ENCODE measurements at places on chromosomes 6 and 20. TPM values are rescaled to one million over a fixed set of nuclear protein-coding genes. Genes with fewer than 3 reads are reported as not detected.

- H3K36me3 ChIP-seq = no peaks in the 10 kb centered on the region
- no peaks in the 10 kb centered on the region for H3K27me3 ChIP-seq
- H3K4me1 ChIP-seq = no peaks in the 10 kb centered on the region
- no peak for DNase-seq
Observed at GRCh38 chr20:12086359-12086758, 168.7 kb downstream of the BTBD3 start.

DNA sequence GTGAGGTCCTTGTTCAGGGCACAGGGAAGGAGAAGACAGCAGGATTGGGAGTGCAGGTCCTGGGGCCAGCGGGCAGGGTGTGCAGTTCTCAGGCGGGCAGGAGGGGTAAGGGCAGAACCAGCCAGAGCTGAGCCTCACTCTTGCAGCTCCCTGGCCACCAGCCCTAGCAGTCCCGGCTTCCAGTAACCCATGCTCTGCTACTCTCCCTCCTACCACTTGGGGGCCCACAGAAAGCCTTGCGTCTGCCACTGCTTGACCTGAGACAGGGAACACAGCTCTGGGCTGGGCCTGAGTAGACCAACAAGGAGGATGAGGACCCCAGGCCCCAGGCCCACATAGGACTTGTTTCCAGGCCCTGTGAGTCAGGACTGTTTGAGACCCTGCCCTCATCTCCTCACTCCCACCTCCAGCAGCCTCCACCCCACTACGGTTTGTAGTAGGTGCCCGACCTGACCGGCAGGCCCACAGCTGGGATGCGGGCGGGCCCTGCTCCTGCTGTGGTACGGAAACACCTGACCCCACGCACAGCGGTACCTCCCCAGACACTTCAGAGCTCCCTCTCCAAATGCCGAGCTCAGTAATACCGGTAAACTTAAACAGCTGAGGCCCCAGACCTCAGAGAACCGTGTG lies 39.2 kb downstream of the KCNK5 start:
- H3K27ac ChIP-seq = no peak overlapping the region
- peak; percentile 92 for DNase-seq
- H3K4me1 ChIP-seq = peaks cover 16% of the 10 kb centered on the region
- H3K4me3 ChIP-seq = no peak overlapping the region
- peaks cover 56% of the 10 kb centered on the region for H3K36me3 ChIP-seq

- no peaks in the 10 kb centered on the region for H3K4me1 ChIP-seq
- H3K27ac ChIP-seq = peak overlapping the region; percentile 47
- no peak overlapping the region for H3K4me3 ChIP-seq
- no peaks in the 10 kb centered on the region for H3K36me3 ChIP-seq
Observed at GRCh38 chr6:150452428-150453243, 83.8 kb downstream of the IYD start.

GRCh38 chr6:22383016-22383415 lies 86.2 kb upstream of the PRL start:
- H3K4me3 ChIP-seq = no peak overlapping the region
- no peak overlapping the region for H3K27ac ChIP-seq
- no peaks in the 10 kb centered on the region for H3K36me3 ChIP-seq
- no peaks in the 10 kb centered on the region for H3K4me1 ChIP-seq
- no peak for DNase-seq
- no peaks in the 10 kb centered on the region for H3K27me3 ChIP-seq

GRCh38 chr6:147205690-147206600 lies 1.7 kb downstream of the STXBP5 start:
- peaks cover 7% of the 10 kb centered on the region for H3K4me1 ChIP-seq
- no peak overlapping the region for H3K27ac ChIP-seq
- H3K4me3 ChIP-seq = peak overlapping the region; percentile 96
- DNase-seq = no peak
- no peaks in the 10 kb centered on the region for H3K27me3 ChIP-seq

- H3K27me3 ChIP-seq = no peaks in the 10 kb centered on the region
- H3K27ac ChIP-seq = no peak overlapping the region
- H3K4me3 ChIP-seq = no peak overlapping the region
- no peaks in the 10 kb centered on the region for H3K4me1 ChIP-seq
Observed at GRCh38 chr6:110882274-110882619, 7.7 kb downstream of the AMD1 start.

DNA sequence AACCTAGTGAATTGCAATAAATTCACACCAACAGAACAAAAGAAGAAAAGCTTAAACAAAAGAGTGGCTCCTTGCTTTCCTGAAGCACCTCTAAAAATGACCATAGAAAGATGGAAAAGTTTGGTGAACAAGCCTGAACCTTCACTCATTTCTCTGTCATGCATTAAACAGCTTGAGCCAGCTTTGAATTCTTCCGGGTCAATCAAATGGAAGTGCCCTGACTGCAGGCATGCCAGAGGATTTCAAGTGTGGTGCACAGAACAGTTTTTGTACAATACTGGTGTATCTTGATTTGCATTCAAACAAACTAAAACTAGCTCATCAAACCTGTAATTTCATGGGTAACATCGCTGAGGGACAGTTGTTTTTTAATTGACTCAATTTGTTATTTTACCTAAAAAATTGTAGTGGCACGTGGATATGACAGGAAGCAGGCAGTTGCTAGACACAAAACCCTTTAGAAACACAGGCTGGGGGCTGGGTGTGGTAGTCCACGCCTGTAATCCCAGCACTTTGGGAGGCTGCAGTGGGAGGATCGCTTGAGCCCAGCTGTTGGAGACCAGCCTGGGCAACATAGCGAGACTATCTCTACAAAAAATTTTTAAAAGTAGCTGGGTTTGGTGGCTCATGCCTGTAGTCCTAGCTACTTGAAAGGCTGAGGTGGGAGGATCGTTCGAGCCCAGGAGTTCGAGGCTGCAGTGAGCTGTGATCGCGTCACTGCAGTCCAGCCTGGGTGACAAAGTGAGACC lies 9.1 kb downstream of the CASS4 start:
- H3K27ac ChIP-seq = no peak overlapping the region
- H3K27me3 ChIP-seq = no peaks in the 10 kb centered on the region
- H3K36me3 ChIP-seq = no peaks in the 10 kb centered on the region
- H3K4me1 ChIP-seq = no peaks in the 10 kb centered on the region
- DNase-seq = no peak
- H3K4me3 ChIP-seq = no peak overlapping the region

DNA sequence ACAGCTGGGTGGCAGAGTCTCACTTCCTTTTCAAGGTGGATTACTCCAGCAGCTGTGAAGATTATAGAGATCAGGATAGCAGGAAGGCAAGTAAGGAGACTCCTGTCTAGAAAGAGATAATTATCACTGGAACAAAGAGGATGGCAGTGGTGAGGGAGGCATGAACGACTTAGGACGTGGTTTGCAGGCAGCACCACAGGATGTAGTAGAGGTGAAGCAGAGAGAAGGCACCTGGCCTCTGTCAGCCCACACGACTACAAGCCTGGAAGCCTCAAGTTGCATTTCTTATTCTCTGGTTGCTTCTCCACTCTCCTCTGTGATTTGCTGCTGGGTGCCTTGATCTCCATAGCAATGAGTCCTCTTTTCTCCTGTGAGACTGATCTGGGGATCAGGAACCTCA lies 62.7 kb downstream of the TSHZ2 start:
- no peaks in the 10 kb centered on the region for H3K27me3 ChIP-seq
- no peak overlapping the region for H3K27ac ChIP-seq
- DNase-seq = peak; percentile 51
- H3K36me3 ChIP-seq = no peaks in the 10 kb centered on the region

DNA sequence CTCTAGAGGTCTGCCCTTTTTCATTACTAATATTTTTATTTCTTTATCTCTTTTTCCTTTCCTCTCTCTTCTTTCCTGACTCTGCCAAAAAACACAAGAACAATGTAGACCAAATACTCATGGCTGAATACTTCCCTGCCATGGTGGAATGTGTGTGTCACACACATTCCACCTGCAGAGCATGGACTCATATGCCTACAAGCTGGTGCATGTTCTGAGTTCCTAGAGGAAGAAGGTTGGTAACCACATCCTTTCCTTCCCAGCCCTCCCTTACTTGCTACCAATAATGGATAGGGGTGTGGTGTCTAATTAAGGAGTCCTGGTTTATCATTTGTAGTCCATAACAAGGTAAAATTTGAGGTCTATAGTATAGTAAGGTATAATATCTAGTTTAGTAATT lies 15.2 kb upstream of the CST9L start:
- no peak overlapping the region for H3K27ac ChIP-seq
- no peaks in the 10 kb centered on the region for H3K27me3 ChIP-seq
- DNase-seq = no peak
- no peaks in the 10 kb centered on the region for H3K4me1 ChIP-seq
- H3K4me3 ChIP-seq = no peak overlapping the region

The SEL1L2 gene
- not detected for total RNA-seq

The AK9 gene
- 2.7 TPM for total RNA-seq

- no peaks in the 10 kb centered on the region for H3K27me3 ChIP-seq
- DNase-seq = no peak
- no peak overlapping the region for H3K27ac ChIP-seq
- H3K36me3 ChIP-seq = no peaks in the 10 kb centered on the region
- H3K4me3 ChIP-seq = no peak overlapping the region
- peaks cover 4% of the 10 kb centered on the region for H3K4me1 ChIP-seq
Observed at GRCh38 chr20:9329355-9330101, 184.9 kb upstream of the LAMP5 start.

GRCh38 chr6:105917038-105917695 lies 169.0 kb upstream of the PRDM1 start:
- no peak for DNase-seq
- no peak overlapping the region for H3K27ac ChIP-seq
- H3K4me1 ChIP-seq = no peaks in the 10 kb centered on the region
- no peaks in the 10 kb centered on the region for H3K27me3 ChIP-seq
- no peak overlapping the region for H3K4me3 ChIP-seq

DNA sequence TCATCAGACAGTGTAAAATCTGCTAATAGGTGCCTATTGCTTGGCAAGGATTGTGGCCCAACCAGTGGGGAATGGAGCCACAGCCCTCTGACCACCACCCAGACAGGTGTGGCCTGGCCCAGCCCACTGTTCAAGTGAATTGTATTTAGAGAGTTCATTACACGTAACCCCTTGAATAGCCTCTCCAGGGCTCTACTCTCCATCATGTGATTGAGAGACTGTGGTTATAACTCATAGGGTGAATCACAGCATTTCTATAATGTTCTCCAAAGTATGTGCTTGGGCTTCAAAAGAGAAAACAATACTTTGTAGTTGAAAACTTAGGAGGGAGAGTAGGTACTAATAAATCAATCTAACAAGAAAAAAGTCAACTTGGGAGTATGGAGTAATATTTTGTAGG lies 38.4 kb downstream of the ALDH8A1 start:
- no peaks in the 10 kb centered on the region for H3K4me1 ChIP-seq
- no peak overlapping the region for H3K4me3 ChIP-seq
- H3K27me3 ChIP-seq = no peaks in the 10 kb centered on the region
- no peak for DNase-seq
- H3K27ac ChIP-seq = no peak overlapping the region
- H3K36me3 ChIP-seq = no peaks in the 10 kb centered on the region

DNA sequence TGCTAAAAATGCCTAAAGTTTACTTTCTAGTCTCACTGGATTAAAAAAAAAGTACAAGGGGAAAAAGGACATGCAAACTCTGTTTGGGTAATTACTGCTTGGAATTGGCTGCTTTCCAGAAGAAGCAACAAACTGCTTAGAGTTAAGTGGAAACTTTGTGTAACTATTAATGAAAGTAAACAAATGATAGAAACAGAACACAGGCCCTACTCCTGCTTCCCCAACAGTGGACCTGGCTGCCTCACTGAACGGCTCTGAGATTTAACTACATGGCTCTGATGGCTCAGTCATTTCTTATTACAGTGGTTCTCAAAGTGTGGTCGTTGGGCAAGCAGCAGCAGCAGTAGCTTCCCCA lies 108.5 kb downstream of the MAN1A1 start:
- no peak for DNase-seq
- H3K27ac ChIP-seq = no peak overlapping the region
- no peak overlapping the region for H3K4me3 ChIP-seq
- peaks cover 3% of the 10 kb centered on the region for H3K4me1 ChIP-seq

GRCh38 chr20:59634435-59635005 lies 30.2 kb downstream of the PHACTR3 start:
- H3K4me3 ChIP-seq = no peak overlapping the region
- H3K36me3 ChIP-seq = no peaks in the 10 kb centered on the region
- no peaks in the 10 kb centered on the region for H3K4me1 ChIP-seq
- no peaks in the 10 kb centered on the region for H3K27me3 ChIP-seq
- H3K27ac ChIP-seq = no peak overlapping the region

GRCh38 chr6:143982968-143983367 lies 25.1 kb downstream of the PLAGL1 start:
- H3K27me3 ChIP-seq = peaks cover 38% of the 10 kb centered on the region
- no peak for DNase-seq
- H3K4me3 ChIP-seq = no peak overlapping the region
- no peak overlapping the region for H3K27ac ChIP-seq
- H3K36me3 ChIP-seq = no peaks in the 10 kb centered on the region
- H3K4me1 ChIP-seq = no peaks in the 10 kb centered on the region

DNA sequence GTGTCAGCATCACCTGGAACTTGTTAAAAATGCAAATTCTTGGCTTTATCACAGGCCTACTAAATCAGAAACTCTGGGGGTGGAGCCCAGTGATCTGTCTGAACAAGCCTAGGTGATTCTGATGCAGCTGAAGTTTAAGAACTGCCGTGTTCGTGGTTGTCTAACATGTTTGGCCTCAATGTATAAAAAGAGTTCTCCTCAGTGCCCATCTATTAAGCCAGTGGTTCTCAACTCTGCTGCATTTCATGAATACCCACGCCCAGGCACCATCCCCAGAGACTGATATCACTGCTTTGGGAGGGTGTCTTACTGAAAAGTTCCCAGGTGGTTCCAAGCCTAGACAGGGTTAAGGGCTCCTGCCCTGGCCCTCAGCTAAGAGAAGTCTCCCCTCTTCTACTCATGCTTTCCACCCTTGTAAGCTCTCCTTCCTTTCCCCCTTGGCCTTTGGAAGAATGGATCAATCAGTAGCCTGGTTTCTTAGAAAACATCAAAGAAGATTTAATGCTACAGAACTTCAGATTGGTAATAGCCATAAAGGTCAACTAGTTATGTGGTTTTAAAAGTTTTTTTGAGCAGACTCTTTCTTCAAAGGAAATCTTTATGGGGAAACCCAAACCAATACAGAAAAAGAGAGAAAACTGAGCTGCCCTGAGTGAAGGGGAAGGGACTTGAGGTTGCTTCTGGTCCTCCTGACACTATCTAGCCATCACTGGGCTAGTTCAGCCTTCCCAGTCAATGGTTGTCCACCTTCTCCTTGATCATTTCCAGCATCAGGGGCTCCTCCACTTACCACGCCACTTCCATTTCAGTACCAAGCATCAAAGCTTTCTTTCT lies 38.9 kb upstream of the TNFAIP3 start:
- DNase-seq = no peak
- no peaks in the 10 kb centered on the region for H3K27me3 ChIP-seq
- no peak overlapping the region for H3K27ac ChIP-seq

DNA sequence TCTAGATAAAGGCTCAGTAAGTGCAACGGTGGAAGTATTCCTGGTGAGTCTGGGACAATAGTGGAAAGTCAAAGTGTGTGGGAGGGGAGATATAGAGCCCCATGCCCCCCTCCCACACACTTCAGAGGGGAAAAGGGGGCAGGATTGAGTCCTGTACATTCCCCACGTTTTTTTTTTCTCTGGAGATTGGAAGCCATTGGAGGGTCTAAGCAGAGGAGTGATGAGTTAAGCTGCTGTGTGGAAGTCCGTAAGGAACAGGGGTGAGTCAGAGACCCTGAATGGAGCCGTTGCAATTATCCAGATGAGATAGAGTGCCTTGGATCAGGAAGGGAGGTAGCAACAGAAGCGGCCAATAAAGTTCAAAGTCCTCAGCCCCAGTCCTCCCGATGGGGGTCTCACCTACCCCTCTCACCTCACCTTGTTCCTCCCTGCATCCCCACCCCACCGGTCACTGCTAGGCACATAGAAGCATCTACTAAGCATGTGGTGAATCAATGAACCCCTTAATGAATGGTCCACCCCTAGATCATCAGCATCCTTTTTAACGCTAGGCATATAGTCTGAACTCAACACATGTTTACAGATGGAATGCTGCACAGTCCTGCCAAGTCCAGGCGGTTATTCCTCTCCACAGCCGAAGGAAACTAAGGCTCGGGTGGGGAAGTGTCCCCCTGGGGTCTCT lies 662 bp upstream of the SLC9A8 start:
- DNase-seq = peak; percentile 57
- H3K4me3 ChIP-seq = peak overlapping the region; percentile 95
- peak overlapping the region; percentile 9 for H3K27ac ChIP-seq
- no peaks in the 10 kb centered on the region for H3K27me3 ChIP-seq

All from endodermal cell (in vitro differentiated cells).